Cardiac muscle cell (in vitro differentiated cells and primary cell): ENCODE measurements at places on chromosomes 13 and 19. TPM values are rescaled to one million over a fixed set of nuclear protein-coding genes. Genes with fewer than 3 reads are reported as not detected.

The FLT1 gene
- 10.1 and 14.8 TPM in 2 replicates for total RNA-seq

The ERICH4 gene
- total RNA-seq = not detected in 2 replicates

DNA sequence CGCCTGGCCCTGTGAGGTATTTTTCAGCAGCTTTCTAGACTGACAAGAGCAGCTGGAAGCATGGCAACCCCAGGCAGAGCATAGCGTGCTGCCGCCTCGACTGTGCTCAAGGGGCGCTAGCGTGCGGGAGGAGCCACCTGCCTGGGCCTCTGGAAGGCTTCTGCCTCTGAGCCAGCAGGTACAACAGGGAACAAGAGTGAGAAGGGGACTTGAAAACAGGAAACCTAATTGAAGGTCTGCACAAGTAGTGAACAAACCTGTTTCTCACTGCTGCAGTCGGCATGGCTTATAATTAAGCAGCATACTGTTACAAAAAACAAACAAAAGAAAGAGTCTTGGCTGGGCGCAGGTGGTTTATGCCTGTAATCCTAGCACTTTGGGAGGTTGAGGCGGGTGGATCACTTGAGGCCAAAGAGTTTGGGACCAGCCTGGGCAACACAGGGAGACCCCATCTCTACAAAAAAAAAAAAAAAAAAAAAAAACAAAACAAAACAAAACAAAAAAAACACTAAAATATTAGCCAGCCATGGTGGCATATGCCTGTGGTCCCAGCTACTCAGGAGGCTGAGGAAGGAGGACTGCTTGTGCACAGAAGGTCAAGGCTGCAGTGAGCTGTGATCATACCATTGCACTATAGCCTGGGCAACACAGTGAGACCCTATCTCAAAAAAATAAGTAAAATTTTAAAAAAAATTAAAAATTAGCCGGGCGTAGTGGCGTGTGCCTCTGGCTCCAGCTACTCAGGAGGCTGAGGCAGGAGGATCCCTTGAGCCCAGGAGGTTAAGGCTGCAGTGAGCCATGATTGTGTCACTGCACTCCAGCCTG is 12.6 kb upstream of the GARRE1 start:
- no peak for DNase-seq

GRCh38 chr13:110580800-110581199 is 19.3 kb upstream of the RAB20 start:
- no peak for DNase-seq

- no peak for DNase-seq
Measured at GRCh38 chr19:47651691-47652090, 42.8 kb downstream of the BICRA start.

DNA sequence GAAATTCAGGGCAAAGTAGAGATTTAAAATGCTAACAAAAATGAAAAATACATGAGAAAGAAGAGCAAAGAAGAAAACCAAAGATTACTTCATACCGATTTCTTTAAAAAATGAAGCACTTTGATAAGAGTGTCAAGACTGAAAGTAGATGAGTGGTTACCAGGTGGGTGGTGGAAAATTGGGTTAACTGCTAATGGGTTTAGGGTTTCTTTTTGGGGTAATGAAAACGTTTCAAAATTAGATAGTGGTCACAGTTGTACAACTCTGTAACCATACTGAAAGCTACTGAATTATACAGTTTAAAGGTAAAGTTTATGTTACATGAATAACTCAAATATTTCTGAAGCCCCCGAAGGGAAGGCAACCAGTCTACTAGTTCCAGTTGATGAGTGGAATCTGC is 179.4 kb downstream of the NDFIP2 start:
- no peak for DNase-seq
